Inflammatory macrophage (primary cell): ENCODE measurements at places on chromosomes 5 and 9.

DNA sequence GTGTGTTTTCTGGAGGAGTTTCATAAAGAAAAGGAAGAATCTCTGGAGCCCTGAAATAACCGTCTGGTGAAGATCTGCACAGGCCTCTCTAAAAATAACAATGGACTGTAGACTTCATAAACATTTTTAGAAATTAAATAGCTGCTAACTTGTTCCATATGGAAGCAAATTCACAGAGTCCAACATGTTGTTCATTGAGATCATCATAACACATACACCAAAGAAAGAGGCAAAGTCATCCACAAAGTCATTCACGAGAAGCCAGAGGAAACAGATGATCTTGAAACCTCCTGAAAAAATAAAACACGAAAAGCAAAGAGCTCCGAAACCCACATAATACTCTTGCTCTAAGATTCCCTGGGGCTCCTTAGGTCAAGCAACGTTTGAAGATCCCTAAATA lies 347.8 kb downstream of the EFNA5 start:
- DNase-seq: no peak

GRCh38 chr9:88173378-88173999 lies 35.2 kb upstream of the SPATA31C2 start:
- DNase-seq: peak; percentile 78

DNA sequence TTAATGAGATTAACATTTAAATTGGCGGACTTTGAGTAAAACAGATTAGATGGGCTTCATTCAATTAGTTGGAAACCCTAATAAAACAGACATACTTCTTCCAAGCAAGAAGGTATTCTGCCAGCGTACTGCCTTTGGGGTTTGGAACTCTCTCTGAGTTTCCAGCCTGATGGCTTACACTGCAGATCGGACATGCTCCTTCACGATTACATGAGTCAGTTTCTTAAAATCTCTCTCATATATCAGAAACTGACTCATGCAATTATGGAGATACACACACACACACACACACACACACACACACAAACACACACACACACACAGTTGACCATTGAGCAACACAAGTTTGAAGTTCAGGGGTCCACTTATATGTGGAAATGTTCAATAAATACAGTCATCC lies 789.4 kb downstream of the CDH12 start:
- no peak for DNase-seq

DNA sequence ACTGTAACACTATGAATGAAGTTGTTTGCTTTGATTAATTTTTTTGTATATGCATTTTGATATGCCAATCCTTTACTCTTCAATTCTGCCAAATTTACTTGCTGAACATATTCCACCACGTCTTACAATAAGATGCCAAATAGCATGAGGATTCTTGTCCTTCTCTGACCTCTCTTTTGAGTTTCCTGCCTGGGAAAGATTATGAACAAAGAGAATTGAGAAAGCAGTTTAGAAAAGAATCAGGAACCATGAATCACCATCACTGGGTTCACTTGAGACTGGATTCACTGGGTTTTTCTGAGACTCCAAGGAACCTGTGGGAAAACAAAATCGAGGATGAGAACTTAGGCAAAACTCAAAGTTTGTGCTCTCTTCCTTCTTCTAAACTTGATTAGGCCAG lies 256.5 kb downstream of the CETN3 start:
- no peak for DNase-seq

GRCh38 chr5:149435015-149435376 lies 55.9 kb upstream of the IL17B start:
- DNase-seq: no peak

GRCh38 chr5:147704544-147704943 lies 78.0 kb downstream of the JAKMIP2 start:
- DNase-seq: no peak
